ENCODE measurements at places on chromosomes 6 and 20. TPM values are rescaled to one million over a fixed set of nuclear protein-coding genes. Genes with fewer than 3 reads are reported as not detected.

- DNase-seq, result no peak
Measured at GRCh38 chr6:137024237-137024990, 20.4 kb downstream of the IL20RA start.

DNA sequence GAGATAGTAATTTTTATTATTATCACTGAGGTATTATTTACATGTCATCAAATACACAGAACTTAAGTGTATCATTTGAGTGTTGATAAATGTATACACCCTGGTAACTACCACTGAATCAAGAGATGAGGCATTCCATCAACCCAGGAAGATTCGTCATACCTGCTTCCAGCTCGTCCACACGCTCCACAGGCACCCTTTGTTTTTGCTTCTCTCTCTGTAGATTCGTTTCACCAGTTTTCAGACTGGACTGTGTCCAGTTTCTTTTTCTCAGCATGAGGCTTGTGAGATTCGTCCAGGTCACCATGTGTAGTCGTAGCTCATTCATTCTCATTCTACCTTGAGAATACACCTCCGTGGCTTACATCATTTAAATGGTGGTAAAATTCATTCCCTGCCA is 64.5 kb downstream of the BFSP1 start:
- no peak for DNase-seq

GRCh38 chr6:121260651-121261102 is 73.6 kb downstream of the TBC1D32 start:
- no peak for DNase-seq

DNA sequence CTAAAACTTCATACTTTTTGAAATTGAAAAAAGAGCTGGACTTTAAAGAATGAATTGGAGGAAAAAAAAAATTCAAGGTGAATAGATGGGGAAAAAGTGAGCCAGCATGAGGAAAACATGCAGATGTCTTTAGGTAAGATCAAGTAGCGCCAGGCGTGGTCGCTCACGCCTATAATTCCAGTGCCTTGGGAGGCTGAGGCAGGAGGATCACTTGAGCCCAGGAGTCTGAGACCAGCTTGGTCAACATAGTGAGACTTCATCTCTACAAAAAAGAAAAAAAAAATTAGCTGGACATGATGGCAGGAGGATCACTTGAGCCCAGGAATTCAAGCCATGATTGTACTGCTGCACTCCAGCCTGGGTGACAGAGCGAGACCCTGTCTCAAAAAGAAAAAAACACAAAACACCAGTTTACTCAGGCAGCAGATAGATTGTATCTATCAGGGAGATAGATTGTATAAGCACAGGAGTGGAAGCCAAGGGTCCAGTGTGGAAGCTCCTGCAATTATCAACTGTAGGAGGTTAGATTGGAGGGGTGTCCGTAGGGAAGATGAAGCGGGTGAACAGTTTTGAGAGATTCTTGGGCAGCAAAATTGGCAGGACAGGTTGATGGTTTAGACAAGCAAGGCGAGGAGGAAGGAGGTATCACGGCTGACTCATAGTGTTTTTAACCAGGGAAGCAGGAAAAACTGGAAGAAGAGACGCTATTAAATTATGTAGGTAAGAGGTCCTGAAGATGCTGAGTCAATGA is 97.6 kb upstream of the ZNF217 start:
- no peak for DNase-seq

DNA sequence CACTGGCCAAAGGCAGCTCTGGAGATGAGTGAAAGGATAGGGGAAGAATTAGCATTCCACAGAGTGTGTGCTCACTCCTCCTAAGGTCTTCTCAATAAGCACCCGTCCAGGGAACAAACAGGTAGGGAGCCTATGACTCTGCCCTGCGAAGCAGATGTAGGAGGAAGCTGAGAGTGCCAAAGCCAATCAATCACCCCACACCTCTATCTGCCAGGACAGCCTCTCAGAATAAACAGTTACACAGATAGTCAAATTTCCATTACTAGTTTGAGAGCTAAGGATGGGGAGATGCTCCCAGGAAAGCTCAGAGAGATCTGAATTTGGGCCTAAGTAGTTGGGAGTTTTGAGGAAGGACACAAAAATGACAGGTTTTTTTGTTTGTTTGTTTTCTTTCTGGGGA is 40.5 kb upstream of the SLA2 start:
- DNase-seq, result no peak

DNA sequence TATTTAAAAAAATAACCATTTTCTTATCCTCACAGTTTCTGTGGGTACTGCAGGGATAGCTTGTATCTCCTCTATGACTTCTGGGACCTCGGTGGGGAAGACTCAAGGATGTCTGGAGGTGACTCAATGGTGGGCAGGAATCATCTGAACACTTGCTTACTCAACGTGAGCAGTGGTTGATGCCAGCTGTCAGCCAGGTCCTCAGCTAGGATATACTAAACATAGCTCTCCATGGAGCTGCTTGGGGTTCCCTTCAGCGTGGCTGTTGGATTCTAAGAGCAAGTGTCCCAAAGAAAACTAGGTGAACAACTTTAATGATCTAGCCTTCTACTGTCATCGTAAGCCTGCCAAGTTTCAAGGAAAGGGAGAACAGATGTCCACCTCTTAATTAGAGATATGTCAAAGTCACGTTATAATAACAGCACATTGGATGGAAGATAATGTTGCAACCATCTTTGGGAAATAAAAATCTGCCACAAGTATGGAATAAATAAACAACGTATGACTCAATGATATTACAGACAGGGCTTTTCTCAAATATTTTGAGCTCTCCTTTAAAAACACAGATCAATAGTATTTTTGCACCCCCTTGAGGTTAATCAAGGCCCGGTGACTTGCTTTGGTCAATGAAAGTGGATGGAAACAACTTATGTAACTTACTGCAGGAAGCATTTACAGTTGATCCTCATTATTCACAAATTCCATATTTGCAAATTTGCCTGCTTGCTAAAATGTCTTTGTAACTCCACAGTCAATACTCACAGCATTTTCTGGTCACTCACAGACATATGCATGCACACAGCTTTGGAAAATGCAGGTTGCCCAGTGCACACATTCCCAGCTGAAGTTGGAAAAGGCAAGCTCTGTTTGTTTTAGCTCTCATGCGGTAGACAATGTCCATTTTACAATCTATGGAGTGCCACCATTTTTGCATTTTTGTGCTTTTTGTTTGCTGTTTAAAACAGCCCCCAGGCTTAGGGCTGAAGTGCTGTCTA is 6.6 kb upstream of the HEBP2 start:
- DNase-seq, result no peak

DNA sequence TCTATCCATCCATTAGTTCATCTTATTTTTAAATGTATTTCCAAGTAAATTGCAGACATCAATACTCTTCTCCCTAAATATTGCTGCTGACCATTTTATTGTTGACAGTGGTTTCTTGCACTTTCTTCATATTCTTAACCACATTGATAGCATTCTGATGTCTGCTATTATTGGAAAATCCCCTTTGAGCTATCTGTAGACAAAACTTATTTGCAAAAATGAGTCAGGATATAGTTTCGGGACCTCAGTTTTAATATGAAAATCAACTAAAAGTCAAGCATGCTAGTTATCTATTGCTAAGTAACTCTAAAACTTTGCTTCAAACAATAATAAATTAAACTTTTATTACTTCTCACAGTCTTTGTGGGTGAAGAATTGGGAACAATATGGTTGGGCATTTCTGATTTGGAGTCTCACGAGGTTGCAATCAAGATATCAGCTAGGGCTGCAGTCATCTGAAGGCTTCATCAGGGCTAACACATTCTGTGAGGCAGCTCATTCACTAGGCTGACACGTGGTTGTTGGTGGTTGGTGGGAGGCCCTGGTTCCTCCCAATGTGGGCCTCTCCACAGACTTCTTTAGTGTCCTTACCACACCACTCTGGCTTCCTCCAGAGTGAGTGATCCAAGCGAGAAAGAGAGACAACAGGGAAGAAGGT is 32.7 kb downstream of the CD109 start:
- DNase-seq, result no peak

DNA sequence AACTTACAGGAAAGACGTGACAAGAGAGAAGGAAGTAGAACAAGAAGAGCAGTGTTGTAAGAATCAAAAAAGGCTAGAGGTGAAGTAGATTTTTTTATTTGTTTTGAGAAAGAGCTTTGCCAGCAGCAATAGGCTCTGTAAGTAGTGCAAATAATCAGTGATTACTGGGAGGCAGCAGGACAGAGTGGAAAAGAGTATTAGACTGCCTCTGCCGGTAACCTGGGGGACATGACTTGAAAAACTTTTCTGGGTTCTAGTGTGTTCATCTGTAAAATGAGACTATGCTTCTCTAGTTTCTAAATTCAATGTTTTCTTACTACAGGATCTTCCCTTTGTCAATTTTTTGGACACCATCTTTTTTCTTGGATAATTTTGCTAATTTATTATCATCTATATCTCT is 5.8 kb upstream of the IRAK1BP1 start:
- DNase-seq, result no peak

DNA sequence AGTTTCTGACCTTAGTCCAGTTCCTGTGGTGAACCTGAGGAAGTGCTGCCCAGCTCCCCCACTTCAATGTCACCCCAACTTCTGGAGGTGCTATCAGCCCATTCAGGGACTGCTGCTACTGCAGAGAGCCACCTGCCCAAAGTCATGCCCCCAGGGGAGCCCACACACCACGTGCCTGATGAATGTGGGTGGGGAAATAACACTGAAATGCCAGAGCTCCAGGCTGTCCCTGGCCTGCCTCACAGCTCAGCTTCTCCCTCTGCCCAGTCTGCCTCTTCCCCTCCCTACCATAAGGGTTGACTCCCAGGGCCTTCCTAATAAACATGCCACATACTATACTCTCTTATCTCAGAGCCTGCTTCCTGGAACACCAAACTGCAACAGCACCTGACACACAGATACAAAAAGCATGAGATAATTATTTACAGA is 276.4 kb upstream of the MOCS1 start:
- DNase-seq, result no peak

DNA sequence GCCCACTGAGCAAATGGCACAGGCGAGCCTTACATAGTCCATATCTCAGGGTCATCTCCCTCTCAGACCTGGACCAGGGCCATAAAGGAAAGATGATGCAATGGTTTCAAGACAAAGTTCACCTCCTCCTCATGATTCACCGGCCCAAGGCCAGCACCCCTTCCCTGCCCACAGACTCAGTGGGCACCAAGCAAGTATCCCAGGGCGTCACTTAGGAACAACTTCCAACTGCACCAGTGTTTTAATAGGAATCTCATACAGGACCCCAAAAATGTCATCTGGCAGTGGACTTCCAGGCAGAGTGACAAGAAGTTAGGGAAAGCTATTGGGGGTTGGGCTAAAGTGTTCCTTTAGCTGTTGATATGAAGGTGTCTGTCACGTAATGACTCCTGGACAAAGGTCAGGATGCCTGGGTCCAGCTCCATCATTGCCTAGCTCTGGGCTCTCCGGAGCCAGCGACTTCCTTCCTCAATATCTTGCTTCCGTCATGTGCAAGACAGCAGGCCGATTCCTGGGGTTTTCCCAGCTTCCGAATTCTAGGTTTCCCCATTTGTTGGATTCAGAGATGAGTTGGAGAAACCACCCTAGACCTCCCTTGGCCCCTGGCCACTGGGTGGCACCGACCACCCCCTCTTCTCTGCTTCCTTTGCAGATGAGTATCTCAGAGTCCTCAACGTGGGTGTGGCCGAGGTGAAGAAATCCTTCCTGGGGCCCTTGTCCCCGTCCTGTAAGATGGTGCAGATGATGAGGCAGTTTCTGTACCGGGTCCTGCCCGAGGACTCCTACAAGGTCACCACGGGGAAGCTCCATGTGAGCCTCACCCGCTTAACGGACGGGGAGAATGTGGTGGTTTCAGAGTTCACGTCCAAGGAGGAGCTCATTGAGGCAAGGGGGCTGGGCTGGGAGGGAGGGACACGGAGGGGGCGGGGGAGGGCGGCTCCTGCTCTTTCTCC is 21.1 kb downstream of the PNPLA1 start:
- DNase-seq, result no peak

The LAMA4 gene
- total RNA-seq, result 426 TPM

The NKAIN4 gene
- 4.0 TPM for total RNA-seq

GRCh38 chr20:59605601-59606364 is 1.4 kb downstream of the PHACTR3 start:
- no peak for DNase-seq

The HLA-DRA gene
- 93.9 TPM for total RNA-seq

DNA sequence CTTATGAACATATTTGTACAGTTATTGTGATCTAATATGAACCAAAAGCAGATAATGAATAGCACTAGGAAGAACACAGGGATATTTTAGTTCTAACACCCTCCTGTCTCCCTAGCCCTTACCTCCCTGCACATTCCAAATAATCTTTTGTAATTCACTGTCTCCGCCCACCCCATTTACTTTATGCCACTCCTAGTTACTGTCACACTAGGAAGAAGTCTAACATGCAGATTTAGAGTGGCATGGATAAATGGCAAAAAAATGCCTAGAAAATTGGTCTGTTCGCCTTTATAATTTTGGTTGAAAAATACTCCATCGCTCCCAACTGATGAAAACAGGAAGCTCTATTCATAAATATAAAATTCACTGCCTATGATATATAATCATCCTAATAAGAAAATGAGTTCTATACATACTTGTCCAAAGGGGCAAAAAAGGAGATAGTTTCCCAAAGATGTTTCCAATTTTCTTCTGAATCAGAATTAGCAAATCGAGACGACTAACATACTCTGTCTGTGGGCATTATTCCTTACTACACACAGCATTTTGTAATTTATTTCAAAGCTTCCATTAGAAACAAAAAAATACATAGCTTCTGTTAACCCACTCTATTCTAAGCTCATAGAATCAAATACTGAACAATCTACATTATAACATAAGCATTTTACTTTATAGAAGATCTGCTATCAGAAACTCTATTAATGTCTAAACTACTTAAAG is 1.3 kb upstream of the RUNX2 start:
- no peak for DNase-seq

DNA sequence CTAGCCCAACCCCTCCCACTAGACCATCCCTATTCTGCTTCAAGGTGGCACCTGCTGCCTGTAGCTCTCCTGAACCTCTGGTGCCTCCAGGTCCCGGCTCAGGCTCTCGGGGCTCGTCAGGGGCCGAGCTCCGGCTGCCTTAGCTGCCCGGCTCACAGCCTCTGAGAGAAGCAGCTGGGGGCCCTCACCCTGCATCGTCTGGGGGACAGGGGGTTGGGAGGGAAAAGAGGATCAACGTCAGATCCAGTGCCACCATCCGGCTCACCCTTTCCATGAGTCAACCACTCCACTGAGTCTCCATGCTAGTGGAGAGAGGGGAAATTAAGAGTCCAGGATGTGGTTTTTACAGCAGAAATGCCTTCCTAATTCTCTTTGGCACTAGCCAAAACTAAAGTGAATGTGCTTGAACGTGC is 13.0 kb downstream of the BAG6 start:
- DNase-seq, result no peak

The SLC22A2 gene
- total RNA-seq, result not detected

Measured in urinary bladder (tissue), 4 donors.